ENCODE measurements at places on chromosomes 13 and 19.

GRCh38 chr19:38805180-38805579, 7.6 kb downstream of the LGALS4 start:
- no peak for DNase-seq

DNA sequence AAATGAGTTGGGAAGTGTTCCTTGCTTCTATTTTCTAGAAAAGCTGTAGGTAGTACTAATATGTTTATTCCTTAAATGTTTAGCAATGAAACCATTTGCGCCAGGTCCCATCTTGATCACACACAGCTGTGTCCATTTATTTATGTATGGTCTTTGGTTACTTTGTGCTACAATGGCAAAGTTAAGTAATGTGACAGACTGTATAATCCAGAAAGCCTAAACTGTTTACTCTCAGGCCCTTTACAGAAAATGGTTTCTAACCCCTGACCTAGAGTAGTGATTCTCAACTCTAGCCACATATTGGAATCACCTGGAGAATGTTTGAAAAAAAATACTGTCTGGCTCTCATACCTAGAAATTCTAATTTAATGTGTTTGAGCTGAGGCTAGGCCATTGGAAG, 21.3 kb downstream of the SLC46A3 start:
- no peak for DNase-seq

DNA sequence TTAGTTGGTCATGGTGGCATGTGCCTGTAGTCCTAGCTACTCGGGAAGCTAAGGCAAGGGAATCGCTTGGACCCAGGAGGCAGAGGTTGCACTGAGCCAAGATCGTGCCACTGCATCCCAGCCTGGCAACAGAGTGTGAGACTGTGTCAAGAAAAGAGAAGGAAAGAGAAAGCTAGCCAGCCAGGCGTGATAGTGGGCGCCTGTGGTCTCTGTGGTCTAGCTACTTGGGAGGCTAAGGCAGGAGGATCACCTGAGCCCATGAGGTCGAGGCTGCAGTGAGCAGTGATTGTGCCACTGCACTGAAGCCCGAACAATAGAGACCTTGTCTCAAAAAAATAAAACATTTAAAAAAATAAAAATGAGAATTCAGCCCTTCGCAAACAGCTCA, 33.3 kb downstream of the TIMM13 start:
- no peak for DNase-seq

GRCh38 chr19:3651684-3652083, 25.1 kb upstream of the CACTIN start:
- no peak for DNase-seq

- no peak for DNase-seq
These were observed 126.6 kb downstream of the AKAP11 start for GRCh38 chr13:42398533-42398932.

DNA sequence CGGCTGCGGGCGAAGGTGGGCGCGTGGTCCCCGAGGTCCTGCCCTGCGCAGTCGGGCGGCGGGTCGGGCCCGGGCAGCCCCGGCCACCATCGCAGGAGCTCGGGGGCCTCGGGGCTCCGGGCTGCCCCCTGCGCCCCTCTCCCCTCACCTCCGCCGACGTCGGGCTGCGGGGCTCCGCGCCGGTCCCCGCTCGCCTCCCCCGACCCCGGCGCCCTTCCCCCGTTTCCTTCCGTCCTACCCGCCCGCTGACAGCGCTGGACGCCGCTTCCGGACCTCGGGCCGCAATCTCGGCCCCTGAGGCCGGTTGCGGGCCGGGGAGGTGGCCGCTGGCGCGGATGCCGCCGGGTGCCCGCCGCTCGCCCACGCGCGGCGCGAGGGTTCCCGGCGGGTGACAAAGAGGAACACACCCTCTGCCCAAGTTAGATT, 720 bp downstream of the FARP1 start:
- no peak for DNase-seq

- no peak for DNase-seq
These were observed at the start of gene LILRB4 for GRCh38 chr19:54662730-54663129. Gene LILRB4, plus strand, starts transcription at chr19:54662985. Its CDS starts 49 bp downstream, at chr19:54663034.

DNA sequence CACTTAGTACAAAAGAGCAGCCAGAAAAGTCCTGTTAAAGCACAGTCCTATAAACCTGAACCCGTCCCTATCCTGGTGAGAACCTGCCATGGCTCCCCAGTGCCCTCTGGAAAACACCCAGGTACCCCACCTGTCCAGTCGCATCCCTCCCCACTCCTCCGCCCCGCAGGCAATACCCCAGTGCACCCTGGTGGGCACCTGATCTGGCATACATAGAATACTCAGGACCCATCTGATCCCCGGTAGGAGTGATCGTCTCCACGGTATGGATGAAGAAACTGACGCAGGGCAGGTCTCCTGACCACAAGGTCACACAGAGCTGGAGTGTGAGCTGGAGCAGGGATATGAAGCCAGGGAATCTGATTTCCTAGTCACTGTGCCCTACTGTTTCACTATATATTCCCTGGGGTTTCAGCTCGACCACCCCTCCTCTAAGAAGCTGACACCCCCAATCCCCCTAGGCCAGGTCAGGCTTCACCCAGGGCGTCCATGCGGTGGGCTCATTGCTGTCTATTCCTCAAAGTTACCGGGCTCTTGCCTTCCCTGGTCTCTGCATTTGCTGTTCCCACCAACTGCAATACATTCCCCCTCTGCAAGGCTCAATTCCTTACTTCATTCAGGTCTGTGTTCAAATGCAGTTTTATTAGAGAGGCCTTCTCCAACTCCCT, 12.6 kb downstream of the FBXO46 start:
- DNase-seq: no peak

DNA sequence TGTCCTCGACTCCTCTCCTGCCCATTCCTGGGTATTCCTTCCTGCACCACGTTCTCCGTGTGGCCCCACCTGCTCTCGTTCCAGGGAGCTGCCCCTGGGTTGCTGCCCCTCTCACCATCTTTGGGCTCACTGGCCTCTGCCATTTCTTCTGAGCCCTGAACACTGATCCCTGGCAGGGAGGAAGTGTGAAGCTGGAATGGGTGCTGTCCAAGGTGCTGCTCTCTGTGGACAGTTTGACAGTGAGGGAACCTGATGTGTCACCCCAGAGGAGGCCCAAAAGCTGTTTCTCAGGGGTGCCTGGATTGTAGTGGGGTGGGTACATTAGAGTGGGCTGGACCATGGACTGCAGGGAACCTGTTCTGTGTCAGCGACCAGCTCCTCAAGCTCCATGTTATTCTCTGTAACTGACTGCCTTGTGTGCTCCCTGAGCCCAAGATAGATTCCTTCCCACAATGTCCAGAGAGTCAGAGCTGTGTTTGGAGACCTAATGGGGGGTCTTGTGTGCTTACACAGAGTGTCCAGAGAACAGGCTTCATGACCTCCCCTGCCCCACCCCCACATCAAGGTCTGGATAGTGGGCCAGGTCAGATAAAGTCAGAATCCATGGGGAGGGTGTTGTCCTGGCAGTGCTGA, 7.2 kb upstream of the CEACAM8 start:
- peak; percentile 68 for DNase-seq

- DNase-seq: no peak
These were observed 30.6 kb upstream of the ISYNA1 start for GRCh38 chr19:18468517-18468916.

- DNase-seq: peak; percentile 82
These were observed 32.2 kb downstream of the TMEM161A start for GRCh38 chr19:19106056-19106551.

GRCh38 chr19:6743066-6743465, 3.6 kb downstream of the TRIP10 start:
- DNase-seq: peak; percentile 78

DNA sequence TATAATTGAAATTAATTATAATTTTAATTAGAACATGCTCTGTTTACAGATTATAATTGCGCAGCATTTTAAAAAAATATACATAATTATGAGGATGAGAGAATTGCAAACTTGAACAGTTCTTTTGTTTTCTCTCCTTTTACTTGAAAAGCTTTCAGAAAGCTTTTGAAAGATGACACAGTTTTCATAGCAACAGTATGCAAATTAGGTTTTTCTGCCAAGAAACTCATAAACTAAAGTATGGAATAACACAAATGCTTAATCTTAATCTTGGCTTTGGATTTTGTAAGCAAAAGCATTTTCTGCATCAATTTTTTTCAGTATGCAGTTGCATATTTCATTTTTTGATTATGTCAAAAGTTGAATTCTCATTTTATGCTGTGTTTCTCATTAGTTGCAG, 32.8 kb upstream of the AKAP11 start:
- no peak for DNase-seq

DNA sequence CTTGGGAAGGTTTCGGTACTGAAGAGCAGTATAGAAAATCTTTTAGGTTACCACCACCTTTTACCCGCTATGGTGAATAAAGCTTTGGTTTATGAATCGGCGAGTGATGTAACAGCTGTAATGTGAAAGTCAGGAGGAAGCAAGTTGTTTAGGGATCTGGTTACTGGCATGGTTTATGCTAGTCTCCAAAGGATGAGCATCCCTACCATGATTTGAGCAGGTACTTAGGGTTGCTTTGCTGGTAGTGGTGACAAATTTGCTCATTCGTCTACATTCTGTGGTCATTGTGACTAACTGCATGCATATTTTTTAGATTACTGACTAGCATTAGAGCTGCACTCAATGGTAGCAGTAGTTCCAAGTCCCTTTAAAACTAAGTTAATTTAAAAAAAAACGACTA, 104.1 kb downstream of the FRY start:
- no peak for DNase-seq
